Endothelial cell of umbilical vein (primary cell): ENCODE measurements at places on chromosomes 6 and 20. TPM values are rescaled to one million over a fixed set of nuclear protein-coding genes. Genes with fewer than 3 reads are reported as not detected.

The MTFR2 gene
- 7.4 and 7.7 TPM in 2 replicates for total RNA-seq

The EPHA7 gene
- 0.09 TPM in 1 of 2 replicates, not detected in the other for total RNA-seq

The SPO11 gene
- not detected in 2 replicates for total RNA-seq

The ISM1 gene
- not detected in 2 replicates for total RNA-seq

The MCUR1 gene
- total RNA-seq = 18.5 and 21.2 TPM in 2 replicates

The OTOR gene
- not detected in 2 replicates for total RNA-seq

The DNAJC5 gene
- total RNA-seq = 58.7 and 60.3 TPM in 2 replicates
